NCI-H1694 treated with DMSO at 0.1 percent for 48 hours (cell line): ENCODE measurements at places on chromosomes 3 and 15.

DNA sequence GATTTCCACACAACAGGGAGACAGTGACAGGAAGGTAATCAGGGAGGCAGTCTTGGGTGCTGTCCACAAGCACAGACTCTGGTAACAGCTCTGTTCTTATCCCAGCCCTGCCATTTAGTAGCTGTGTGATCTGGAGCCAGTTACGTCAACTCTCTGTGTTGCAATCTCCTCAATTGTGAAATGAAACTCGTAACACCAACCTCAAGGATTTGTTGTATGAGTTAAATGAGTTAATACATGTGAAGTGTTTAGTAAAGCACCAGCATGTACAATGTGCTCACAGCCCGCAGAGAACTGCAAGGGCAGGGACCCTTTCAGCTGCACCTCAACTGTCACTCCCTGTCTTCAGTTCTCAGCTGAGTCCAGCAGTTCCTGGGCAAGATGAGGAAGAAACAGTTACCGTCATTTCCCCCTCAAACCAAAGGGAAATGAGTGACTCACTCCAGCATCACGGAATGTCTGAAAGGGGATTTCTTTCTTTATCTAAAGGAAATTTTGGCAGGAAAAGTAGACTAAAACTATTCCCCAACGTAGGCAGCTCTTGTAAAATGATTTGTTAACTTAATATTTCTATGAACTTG is 39.9 kb upstream of the MB21D2 start:
- peak; percentile 41 for DNase-seq

- DNase-seq: peak; percentile 37
These were observed at the start of gene SNRK for GRCh38 chr3:43286115-43286840. SNRK (plus strand) TSS chr3:43286540; CDS start chr3:43303204, 16,664 bp downstream.

GRCh38 chr3:185561958-185562357 is 9.6 kb upstream of the LIPH start:
- no peak for DNase-seq

- no peak for DNase-seq
These were observed 367 bp upstream of the TARS3 start for GRCh38 chr15:101724675-101725005.

DNA sequence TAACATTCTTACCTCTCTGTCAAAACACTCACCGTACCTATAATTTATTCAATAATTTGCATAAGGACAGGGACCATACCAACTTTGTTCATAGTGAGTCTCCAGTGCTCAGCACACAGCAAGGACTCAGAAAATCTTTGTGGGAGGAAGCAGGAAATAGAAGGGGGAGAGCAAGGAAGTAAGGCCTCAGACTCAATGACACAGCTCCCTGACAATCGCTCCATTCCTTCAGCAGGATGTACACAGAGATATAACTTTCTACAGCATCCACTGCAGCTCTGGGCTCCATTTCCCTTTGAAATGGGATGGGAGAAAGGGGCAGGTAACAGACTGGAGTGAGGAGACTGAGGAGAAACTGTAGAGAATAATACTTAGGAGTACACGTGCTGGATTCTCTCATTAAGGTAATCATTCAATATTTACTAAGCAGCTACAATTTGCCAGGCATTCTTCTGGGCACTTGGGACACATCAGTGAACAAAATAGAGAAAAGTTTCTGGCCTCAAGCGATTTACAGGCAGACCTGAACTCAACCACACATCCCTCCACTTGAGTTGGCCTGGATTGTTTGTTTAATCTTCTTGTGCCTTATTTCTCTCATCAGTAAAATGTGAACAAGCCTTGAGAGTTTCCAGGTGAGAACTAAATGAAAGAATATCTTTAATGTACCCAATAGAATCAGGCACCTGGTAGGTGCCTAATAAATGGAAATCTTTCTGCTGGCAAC is 330.3 kb upstream of the THBS1 start:
- no peak for DNase-seq

DNA sequence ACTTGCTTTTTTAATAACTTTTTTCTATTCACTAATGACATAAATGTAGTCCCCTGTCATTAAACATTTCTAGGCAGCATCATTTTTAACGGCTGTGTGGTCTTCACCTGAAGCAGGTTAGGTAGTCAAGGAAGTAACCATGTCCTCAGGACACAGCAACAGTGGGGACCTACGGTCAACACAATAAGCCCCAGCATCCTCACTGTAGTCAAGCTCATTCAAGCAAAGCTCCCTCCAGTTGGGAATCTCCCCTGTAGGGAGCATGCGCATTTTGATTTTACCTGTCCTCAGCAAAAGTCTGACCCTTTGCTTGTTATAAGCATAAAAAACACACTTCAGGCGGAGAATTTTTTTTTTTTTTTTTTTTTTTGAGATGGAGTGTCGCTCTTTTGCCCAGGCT is 151.4 kb downstream of the SHQ1 start:
- no peak for DNase-seq

DNA sequence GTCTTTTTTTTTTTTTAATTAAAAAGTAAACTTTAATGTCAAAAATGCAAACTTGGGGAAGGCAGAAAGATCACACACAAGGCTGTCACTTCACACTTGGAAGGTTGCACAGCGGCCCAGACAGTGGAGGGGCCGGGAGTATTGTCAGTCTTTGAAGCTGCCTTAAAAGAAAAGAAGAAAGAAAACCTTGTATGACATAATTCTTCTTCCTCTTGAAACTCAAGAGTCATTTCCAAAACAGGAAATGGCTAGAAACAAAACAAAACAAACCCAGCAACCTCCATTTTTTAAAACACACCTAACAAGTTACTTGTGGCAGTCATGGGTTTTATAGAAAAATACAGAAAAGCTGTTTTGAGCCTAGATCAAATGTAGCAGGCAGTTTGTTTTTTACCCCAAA is 68.1 kb upstream of the MAGI1 start:
- DNase-seq: no peak

- no peak for DNase-seq
These were observed 31.8 kb upstream of the RYR3 start for GRCh38 chr15:33278816-33279612.

- no peak for DNase-seq
These were observed 55.6 kb downstream of the ARNT2 start for GRCh38 chr15:80459818-80460217.

DNA sequence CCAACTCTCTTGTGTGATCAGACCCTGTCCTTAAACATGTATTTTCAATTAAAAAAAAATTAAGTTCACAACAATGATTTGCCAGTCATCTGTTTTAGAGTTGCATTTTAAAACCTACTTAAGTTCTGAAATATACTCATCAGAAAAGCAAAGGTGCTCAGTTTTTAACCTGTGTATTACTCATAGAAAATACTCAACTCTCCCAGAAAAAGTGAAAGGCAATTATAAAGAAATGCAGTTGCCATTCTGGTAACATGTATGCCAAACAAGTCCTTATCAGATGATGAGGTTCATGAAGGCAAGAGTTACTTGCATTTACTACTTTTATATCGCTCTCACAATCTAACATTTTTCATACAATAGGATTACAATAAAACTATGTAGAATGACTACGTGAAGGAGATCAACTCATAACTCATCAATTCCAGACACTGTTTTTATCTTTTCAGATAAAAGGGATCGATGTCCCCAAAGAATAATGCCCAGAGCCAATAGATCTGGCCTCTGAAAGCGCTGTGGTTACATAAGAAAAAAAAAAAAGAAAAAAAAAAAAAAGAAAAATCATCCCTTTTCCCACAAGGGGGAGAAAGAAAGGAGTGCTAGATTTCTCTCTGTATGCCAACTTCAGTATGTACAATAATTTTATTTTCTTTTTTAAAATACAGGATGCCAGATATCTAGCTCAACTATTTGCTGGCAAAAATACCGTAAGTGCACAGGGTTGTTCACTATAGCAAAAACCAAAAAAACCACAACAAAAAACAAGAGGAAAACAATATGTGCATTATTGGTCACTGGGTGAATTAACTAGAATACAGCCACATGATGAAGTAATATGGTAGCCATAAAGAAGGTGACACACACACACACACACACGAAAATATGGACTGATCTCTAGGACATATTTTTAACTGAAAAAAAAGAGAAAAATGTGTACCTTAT is 137.4 kb downstream of the NR1I2 start:
- no peak for DNase-seq

DNA sequence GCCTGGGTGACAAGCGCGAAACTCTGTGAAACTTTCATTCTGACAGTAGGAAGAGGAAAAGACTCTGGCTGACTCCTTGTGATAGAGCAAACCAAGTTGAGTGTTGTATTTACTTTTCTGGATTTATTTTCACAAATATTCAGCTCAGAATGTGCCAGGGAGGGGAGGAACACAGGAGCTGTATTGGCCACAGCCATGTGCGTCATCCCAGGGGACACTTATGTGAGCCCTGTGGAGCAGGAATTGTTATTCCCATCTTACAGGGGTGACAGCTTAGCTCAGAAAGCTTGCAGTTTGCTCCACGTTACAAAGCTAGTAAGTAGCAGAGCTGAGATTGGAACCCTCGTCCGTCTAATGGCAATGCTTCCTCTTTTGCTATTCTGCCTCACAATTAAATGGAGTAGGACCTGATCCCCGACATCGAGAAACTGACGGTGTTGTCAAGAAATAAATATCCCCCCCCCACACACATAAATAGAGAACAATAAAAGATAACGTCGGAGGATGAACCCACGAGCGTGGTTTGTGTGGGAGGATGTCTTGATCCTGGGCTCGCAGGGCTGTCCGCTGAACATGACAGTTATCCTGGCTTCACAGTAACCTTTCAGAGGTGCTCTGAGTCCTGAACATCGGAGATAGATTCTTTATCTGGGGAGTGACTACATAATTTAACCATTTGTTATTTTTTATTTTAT is 151.6 kb upstream of the CTDSPL start:
- no peak for DNase-seq

- DNase-seq: no peak
These were observed 21.3 kb downstream of the TRANK1 start for GRCh38 chr3:36923523-36923943.

DNA sequence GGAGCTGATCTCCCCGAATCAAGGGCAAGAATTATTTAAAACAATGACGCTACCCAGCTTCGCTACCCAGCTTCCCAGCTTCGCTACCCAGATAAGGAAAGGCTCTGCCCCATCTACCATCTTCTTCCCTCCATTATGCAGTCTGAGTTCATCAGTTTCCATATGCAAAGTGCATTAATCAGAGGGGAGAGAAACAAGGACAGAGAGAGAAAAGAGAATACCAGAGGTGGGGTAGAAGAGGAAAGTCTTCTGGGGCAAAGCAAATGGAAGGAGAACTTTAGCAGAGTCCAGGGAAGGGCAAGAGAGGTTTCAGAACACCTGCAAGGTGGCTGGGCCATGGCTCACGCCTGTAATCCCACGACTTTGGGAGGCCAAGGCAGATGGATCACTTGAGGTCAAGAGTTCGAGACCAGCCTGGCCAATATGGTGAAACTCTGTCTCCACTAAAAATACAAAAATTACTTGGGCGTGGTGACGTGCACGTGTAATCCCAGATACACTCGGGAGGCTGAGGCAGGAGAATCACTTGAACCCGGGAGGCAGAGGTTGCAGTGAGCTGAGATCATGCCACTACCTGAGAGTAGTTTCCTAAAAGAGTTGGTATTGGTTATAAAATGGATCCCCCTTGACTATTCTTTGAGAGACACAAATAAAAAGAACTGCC is 70.4 kb upstream of the SPATA12 start:
- DNase-seq: no peak

GRCh38 chr3:48505146-48505545 is 1.2 kb upstream of the SHISA5 start:
- no peak for DNase-seq

DNA sequence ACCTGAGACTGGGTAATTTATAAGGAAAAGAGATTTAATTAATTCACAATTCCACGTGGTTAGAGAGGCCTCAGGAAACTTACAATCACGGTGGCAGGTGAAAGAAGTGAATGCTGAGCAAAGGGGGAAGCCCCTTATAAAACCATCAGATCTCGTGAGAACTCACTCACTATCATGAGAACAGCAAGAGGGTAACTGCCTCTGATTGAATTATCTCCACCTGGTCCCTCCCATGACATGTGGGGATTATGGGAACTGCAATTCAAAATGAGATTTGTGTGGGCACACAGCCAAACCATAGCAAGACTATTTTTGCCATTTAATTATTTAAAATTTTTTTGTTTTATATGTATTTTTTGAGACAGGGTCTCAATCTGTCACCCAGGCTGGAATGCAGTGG is 27.0 kb upstream of the KCTD6 start:
- no peak for DNase-seq

DNA sequence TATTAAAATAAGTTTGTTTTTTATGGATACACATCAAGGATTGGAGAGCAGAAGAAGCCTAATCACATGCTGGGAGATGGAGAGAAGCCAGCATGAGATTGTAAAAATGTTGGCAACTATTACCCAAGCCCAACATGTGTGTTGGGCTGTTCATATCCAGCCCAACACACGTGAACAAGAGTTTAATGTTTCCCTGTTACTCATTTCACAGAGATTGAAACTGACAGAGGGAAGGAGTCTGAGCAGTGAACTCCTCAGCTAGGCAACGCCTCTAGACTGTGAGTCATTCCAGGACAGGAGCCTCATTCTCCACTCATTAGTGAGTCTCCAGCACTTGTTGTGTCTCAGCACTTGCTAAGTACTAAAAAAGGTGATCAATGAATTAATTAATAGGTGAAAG is 43.2 kb upstream of the CMSS1 start:
- DNase-seq: no peak

DNA sequence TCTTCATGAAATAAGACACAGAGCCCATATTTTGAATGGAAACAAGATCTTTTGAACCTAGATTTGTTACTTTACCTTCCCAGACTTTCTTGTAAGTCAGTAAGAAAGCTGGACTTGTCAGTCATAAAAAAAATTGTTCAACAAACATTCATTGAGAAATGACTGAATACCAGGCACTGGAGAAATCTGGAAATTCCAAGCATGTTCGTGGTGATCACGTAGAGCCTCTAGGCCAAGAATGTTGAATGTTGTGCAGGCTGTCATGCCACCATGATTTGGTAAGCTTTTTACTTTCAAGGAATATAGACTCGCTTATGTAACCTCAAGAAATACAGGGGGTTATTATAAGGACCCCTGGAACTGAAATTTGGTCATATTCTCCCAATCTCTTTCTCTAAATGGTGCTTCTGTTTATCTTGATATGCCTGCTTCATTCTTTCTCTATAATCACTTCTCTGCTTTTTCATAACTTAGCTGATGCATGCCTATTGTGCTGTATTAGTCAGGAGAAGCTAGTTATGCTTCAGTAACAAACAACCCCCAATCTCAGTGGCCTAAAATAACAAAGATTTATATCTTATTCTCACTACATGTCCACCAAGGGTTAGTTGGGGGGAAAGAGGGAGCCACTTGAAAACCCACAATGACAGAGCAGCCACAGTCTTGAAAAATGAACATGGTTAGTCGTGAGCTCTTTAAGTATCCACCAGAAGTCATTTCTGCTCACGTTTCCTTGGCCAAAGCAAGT is 3.4 kb upstream of the TPM1 start:
- no peak for DNase-seq

DNA sequence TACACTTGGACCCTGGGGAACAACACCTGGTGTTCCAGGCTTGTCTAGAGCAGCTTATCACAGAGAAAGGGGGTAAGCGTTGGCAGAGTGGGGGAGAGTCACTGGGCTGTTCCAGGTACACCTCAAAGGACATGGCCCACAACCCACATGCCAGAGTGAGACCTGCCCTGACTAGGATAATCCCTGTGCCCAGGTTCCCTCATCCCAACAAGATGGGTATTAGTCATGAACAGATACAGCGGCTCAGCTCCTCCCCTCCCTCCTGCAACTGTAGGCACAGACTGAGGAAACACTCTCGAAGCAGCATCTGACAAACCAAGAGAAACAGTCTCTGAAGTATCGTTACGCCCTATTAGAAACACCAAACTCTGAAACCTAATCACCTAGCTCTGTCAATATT is 32.1 kb upstream of the RPS17 start:
- DNase-seq: no peak
